ENCODE measurements at places on chromosomes 11 and 22. TPM values are rescaled to one million over a fixed set of nuclear protein-coding genes. Genes with fewer than 3 reads are reported as not detected.

C11orf87 gene
- total RNA-seq: 34.2 TPM

DNA sequence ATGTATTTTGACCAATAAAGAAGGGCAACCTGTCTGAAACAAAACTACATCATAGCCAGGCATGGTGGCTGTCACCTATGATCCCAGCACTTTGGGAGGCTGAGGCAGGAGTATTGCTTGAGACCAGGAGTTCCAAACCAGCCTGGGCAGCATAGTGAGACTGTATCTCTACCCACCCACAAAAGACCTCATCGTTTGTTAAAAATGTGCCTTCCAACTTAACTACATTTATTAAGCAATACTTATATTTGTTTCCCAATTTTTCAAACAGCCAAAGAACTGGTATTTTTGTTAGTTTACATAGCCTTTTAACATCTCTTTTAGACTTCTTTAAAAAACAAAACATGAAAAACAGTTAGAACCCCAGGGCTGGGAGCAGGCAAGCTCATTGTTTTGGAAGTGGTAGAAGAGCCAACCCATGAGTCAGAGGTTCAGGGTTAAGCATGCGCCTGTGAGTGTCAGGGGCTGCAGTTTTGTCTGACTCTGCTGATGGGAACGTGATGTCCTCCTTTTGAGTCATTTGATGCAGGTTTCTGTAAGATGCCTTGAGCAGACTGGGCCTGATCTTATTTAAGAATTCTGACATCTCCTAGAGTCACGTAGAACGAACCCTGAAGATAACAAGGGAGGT is 53.9 kb upstream of the CRTAM start:
- DNase-seq: no peak

GRCh38 chr11:96091476-96091875 is 167.6 kb upstream of the MTMR2 start:
- no peak for DNase-seq

CCDC73 gene
- not detected for total RNA-seq

GRCh38 chr11:133832096-133832990 is 13.0 kb downstream of the SPATA19 start:
- no peak for DNase-seq

KRTAP5-8 gene
- total RNA-seq: not detected

MS4A6A gene
- 2.4 TPM for total RNA-seq

MS4A15 gene
- not detected for total RNA-seq

Measured in frontal cortex (tissue), 4 donors.